Dermis blood vessel endothelial cell (primary cell): ENCODE measurements at places on chromosomes 5 and 9.

- DNase-seq: no peak
Observed at GRCh38 chr9:98559561-98559960, 149.2 kb downstream of the GABBR2 start.

DNA sequence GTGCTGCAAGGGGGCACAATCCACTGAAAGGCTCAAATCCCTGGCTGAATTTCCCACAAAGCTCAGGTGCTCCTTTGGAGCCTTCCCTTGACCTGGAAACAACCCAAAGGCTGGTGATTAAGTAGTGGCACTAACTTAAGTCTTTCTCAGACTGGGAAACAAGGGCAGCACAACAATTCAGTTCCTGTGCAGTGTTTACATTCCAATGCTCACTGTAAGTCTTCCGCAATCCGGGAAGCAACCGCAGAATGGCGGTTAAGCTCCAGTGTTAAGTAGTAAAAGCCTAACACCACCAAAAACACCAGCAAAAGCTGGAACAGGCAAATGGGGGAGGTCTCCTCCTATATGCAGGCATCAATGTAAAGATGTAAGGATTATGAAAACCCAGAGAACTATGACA lies 117.2 kb downstream of the TRPM3 start:
- DNase-seq: no peak

- DNase-seq: no peak
Observed at GRCh38 chr5:3854188-3854821, 258.7 kb downstream of the IRX1 start.

- no peak for DNase-seq
Observed at GRCh38 chr5:138528208-138528607, 14.8 kb downstream of the ETF1 start.

GRCh38 chr9:96478829-96479371 lies 28.9 kb downstream of the HABP4 start:
- DNase-seq: no peak

GRCh38 chr5:53543401-53543800 lies 17.0 kb upstream of the NDUFS4 start:
- no peak for DNase-seq

DNA sequence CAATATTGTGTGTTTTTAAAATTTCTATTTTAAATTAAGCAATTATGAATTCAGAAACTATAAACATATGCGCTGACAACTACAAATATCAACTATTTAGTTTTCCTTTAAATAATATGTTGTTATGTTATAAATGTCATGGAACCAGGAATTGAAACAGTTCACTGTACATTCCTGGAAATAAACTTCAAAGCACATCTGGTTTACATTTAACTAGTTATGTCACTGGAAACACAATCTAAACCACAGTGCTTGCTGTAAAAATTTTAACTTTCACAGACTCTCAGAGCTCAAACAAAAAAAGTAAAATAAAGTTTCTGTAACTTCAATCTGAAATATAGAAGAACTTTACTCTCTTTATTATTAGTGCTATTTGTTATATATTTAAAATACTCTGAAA lies 179.2 kb downstream of the FBN2 start:
- no peak for DNase-seq
